ENCODE measurements at places on chromosomes 3 and 15.

- no peak for DNase-seq
These were observed 29.6 kb downstream of the CPOX start for GRCh38 chr3:98563661-98564281.

GRCh38 chr3:62566022-62566557 is 192.7 kb upstream of the FEZF2 start:
- DNase-seq, result no peak

GRCh38 chr3:43287500-43287873 is 1.1 kb downstream of the SNRK start:
- DNase-seq, result no peak

- DNase-seq, result no peak
These were observed 280.5 kb downstream of the GAP43 start for GRCh38 chr3:115903843-115904242.

DNA sequence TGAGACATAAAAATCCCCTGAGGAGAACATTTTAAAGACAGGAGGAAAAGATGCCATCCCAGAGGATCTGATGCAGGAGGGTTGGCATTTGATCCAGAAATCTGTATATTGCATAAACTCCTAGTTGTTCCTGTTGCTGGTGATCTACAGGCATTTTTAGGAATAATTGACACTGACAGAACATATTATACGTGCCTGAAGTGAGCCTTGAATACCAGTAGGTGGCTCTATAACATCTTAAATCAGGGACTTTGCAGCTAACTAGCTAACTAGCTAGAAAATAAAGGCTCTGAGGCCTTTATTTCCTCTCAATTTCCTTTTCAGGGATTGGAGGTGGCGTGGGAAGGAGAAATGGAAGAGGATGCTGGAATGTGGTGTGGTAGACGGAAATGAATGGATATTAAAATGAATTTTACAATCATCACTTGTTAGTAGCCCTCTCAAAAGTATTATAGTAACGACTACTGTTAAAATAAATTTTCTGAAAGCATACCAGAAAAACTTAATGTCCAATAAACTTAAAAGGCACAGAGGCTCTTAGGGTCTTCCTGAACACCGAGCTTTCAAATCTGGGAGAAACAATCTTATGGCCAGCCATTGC is 73.8 kb upstream of the ZBED2 start:
- DNase-seq, result no peak

DNA sequence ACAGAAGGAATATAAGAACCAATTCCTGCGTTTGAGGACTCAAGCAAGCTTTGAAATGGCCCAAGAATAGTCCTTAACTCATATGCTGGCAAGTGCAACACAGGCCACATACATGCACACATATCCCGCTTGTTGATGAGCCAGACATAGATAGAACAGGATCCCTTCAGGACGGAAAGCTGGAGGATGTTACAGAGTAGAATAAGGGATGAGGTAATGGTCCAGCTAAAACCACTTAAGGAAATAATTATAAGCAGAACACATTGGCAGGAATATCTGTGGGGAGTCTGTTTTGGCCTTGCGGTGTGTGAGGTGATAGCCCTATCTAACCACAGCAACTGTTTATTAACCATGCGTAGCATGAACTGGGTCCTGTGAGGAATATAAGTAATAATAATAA is 25.0 kb downstream of the SCG3 start:
- no peak for DNase-seq

DNA sequence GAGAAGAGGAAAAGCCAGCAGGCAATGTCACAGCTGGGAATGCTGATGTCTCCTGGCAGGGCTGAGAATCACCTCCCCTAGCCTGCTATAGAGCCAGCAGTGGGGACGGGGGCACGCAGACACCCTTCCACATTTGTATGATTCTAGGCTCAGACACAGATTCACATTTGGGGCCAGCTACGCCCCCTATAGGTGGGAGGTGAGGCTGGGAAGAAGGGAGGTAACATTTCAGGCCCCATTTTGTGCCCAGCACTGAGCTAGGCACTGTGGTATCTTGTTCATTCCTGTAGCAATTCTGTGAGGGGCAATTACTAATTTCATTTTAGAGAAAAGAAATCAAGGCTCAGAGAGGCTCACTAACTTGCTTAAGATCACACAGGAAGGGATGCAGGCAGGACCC is 15.9 kb upstream of the ACAD9 start:
- no peak for DNase-seq

DNA sequence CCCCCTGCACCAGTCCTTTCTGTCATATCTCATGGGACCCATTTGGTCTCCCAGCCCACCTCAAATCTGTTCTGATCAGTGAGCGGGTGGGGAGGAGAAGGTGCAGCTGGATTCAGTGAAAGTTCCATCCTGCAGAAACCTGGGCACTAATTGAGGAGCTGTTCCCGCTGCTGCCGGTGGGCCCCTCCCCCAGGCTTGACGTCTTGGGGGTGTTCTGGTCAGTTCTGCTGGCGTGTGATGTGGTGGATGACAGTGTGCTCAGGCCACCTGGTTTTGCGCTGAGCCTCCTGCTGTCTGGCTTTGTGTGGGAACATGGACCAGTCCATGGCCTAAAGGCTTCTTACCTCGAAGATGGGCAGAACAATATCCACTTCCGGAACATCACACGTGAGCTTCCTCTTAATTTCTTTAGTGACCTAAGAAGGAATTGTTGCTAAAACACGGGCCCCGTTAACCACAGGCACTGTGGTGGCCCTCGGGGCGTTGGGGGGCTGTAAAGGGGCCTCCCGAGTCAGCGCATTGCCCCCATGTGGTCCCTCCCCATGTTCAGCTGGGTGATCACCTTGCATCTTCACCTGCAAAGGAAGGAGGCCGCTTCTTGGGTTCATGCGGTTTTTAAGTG is 59.7 kb downstream of the RGMA start:
- DNase-seq, result no peak

DNA sequence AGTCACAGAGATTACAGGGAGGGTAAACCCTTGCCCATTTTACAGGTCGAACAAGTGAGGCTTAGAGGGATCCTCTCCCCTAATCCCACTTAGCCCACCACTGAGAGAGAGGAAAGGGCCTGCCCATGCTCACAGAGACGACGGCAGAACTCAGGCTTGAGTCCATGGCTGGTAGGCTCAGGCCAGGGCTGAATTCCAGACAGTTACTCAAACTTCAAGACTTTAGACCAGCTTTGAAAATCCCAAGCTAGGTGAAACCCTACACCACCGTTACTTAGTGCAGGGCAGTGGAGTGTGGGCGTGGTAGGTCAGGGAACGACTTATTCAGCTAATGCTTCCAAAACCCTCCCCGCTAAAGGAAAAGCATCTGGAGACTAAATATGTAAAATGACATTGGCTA is 16.4 kb downstream of the GRIP2 start:
- no peak for DNase-seq

GRCh38 chr15:73948982-73949381 is 22.7 kb downstream of the LOXL1 start:
- no peak for DNase-seq

- no peak for DNase-seq
These were observed 223.7 kb downstream of the ITPR1 start for GRCh38 chr3:4716706-4717362.

DNA sequence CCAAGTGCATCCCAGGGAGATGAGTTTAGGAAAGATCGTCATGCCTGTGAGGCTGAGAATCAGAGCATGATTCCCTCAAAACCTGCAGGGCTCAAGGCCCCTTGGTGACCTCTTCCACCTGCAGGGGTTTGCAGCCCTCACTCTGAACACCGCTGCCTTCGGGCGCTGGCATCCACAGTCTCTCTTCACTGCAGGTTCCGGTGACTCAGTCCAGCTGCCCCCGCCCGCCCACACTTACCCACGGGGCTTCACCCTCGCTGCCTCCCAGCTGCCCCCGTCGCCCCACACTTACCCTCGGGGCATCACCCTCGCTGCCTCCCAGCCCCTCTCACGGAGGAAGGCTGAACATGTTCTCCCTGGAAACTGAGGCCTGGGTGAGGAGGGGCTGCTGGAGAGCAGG is 277.1 kb downstream of the XXYLT1 start:
- DNase-seq, result no peak
